ENCODE measurements at places on chromosomes 16 and 17.

GRCh38 chr16:9657641-9658040 is 524.6 kb downstream of the GRIN2A start:
- DNase-seq: no peak

GRCh38 chr17:11539637-11540036 is 58.6 kb upstream of the DNAH9 start:
- no peak for DNase-seq

DNA sequence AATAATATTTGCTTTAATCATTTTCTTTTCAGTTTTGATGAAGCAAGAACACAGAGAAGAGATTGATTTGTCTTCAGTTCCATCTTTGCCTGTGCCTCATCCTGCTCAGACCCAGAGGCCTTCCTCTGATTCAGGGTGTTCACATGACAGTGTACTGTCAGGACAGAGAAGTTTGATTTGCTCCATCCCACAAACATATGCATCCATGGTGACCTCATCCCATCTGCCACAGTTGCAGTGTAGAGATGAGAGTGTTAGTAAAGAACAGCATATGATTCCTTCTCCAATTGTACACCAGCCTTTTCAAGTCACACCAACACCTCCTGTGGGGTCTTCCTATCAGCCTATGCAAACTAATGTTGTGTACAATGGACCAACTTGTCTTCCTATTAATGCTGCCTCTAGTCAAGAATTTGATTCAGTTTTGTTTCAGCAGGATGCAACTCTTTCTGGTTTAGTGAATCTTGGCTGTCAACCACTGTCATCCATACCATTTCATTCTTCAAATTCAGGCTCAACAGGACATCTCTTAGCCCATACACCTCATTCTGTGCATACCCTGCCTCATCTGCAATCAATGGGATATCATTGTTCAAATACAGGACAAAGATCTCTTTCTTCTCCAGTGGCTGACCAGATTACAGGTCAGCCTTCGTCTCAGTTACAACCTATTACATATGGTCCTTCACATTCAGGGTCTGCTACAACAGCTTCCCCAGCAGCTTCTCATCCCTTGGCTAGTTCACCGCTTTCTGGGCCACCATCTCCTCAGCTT is 45.0 kb downstream of the ESRP2 start:
- DNase-seq: no peak

GRCh38 chr17:80890921-80891396 is 100.7 kb upstream of the CHMP6 start:
- no peak for DNase-seq

- no peak for DNase-seq
Observed at GRCh38 chr16:86876499-86876898, 298.1 kb downstream of the FOXL1 start.

DNA sequence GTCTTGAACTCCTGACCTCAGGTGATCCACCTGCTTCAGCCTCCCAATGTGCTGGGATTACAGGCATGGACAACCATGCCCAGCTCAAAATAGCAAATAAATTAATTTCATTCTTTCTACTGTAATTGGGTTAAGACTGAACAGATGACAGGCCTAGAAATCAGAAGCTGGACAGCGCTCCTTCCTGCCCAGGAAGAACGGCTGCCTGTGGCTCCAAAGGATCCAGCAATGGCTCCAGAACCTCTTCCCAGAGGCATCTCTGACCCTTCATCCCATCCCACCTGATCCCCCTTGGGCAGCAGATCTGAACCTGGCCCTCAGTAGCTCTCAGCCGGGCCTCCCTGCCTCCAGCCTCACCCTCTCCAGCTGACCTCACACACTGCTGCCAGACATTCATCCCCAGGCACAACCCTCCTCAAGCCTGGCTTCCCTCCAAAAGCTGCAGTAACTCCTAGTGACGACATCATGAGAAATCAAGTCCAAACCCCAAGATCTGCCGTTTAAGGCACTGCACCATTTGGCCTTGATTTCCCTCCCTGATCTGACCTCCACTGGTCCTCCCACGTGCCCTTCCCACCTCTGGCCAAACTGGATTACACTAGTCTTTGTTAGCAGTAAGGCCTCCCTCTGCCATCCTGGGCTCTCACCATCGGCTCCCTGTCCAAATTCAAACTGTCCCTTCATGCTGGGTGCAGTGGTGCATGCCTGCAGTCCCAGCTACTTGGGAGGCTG is 3.1 kb upstream of the MIF4GD start:
- DNase-seq: no peak

- DNase-seq: no peak
Observed at GRCh38 chr16:4667203-4667963, 26.0 kb upstream of the NUDT16L1 start.

Data from CD4-positive, alpha-beta T cell treated with Interleukin-1 beta for 1 hour (primary cell).